Activated CD4-positive, alpha-beta T cell treated with anti-CD3 and anti-CD28 coated beads for 36 hours (primary cell): ENCODE measurements at places on chromosomes 11 and 22.
A peak's percentile ranks its signal among the peaks of the same experiment; 100 is the strongest.

DNA sequence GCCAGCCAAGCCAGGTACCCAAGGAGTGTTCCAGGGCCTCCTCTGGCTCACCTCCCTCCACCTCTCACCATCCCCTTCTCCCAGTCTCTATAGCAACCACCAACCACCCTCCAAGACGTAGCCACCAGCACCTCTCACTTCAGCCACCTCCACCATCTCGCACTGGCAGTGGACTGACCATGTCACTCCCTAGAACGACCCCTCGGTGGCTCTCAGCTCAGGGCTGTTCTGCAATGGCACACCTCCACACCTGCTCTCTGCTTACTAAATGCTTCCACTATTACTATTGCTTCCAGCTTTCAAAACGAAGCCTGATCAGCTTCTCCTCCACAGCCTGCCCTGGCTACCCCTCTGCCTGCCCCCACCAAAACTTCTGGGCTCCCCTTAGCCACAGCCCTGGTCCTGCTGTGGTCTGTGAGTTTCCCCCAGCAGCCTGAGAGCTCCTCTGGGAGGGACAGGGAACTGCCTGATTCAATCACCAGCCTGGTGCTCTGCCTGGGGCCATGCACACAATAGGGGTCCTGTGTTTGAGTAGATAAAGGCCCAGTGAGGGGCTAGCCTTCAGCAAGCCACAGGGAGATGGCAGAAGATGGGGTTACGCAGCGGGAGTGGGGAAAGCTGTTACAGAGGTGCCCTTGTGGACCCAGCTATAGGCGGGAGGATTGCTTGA, 17.5 kb upstream of the CBX7 start:
- no peak for DNase-seq

DNA sequence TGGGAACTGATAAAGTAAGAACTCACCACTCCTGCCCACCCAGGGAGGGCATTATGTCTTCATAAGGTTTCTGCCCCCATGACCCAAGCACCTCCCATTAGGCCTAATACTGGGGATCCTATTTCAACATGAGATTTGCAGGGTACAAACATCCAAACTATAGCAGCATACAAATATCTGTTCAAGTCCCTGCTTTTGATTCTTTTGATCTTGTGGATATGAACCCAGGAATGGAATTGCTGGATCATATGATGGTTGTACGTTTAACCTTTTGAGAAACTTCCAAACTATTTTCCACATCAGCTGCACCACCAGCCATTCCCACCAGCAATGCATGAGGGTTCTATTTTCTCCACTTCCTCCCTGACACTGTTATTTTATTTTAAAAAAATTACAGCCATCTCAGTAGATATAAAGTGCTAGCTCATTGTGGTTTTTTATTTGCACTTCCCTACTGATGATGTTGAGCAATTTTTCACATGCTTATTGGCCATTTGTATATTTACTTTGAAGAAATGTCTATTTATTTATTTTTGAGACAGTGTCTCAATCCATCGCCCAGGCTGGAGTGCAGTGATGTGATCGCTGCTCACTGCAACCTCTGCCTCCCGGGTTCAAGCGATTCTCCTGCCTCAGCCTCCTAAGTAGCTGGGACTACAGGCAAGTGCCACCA, 7.1 kb upstream of the ATG16L2 start:
- DNase-seq, result no peak

DNA sequence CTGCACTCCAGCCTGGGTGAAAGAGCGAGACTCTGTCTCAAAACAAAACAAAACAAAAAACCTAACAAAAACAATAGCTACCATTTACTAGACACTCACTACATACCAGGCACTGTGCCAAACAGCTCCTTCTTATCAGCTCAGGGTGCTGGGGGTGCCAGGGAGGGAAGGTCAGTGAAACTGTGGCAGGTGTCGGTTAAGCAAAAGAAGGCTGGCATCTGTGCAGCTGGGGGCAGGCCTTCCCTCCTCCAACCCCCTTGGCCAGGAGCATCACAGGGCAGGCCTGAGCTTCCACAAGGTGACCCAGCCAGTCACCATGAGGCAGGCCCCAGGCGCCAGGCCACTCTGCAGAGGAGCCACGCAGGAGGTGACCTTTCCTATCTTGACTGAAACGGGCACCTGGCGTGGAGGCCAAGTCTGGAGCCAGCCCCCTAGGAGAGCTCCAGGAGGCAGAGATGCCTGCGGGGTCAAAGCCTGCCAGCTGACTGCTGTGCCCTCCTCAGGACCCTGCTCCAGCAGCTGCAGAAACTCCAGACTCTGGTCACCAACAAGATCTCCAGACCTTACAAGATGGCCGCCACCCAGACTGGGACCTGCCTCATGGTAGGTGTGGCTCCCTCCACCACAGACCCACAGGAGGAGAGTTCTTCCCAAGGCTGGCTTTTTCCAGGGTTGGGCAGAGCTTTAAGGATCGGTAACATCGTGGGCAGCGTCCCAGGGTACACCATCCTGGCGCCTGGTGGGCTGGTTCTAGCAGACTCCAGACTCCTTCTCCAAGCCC, 31.3 kb upstream of the DGKZ start:
- no peak for DNase-seq

- peak; percentile 86 for DNase-seq
Measured at GRCh38 chr11:64856382-64857227, 12.2 kb upstream of the CDC42BPG start.

GRCh38 chr11:75891947-75892739, 77.1 kb downstream of the UVRAG start:
- no peak for DNase-seq

- no peak for DNase-seq
Measured at GRCh38 chr11:2998073-2998850, 6.1 kb upstream of the NAP1L4 start.
